ENCODE measurements at places on chromosomes 11 and 22.

DNA sequence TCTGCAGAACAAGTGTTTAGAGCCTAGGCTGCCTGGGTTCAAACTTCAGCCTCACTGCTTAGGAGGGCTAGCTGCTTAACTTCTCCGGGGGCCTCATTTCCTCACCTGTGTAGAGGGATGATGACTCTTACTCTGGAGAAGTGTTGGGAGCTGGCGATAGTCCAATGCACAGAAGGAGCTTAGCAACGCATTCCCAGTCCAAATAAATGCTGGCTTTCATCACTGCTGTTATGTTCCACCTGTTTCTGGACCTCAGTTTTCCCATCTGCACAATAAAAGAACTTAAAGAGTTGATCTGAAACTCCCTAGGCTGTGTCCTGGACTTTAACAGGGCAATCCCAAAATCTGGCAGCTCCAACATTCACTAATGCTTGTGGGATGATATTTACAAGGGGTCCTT, 337.8 kb downstream of the MIAT start:
- DNase-seq = no peak

- peak; percentile 65 for DNase-seq
These were observed 1.7 kb downstream of the ADAMTS15 start for GRCh38 chr11:130449996-130450769.

DNA sequence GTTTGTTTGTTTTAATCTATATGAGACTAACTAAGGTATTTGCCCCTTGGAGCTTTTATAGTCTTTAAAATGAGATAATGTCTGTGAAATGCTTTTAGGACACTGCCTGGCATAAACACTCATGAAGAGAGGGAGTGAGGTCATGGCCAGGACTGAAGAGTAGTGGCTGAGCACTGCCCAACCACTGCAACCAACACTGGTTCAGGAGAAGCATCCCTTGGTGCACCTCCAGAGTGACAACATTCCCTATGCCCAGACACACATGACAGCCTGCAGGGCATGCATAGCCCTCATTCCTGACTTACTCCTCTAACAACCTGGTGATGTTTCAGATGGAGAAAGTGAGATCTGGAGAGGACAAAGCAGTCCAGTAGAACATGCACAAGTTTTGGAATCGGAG, 36.1 kb downstream of the ME3 start:
- DNase-seq = no peak

DNA sequence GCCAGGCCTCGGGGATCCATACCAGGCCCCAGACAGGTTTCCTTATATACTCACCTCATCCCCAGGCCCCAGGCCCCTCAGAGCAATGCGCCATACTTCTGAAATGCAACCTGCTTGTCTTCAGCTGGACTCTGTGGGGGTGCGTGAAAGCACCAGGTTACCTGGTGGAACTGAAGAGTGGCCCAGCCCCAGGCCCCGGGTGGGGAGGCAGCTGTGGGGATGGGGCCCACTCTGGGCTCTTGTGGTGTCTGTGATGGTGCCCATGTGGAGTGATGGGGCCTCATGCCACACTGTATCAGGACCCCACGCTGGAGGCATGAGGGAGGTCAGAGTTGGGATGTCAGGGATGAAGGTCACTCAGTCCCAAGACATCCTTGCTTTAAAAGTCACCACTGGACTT, 999.0 kb downstream of the BRD1 start:
- no peak for DNase-seq

DNA sequence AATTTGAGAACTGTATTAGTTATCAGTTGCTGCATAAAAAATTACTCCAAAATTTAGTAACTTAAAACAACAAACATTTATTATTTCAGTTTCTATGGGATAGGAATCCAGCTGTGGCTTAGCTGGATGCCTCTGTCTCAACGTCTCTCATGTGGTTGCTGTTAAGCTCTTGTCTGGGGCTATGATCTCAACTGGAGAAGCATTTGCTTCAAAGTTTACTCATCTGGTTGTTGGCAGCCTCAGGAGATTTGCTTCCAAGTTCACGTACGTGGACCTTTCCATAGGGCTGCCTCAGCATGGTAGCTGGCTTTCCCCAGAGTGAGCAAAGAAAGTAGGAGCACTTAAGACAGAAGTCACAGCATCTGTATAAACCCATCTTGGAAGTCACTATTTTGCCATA, 144.9 kb upstream of the SESN3 start:
- DNase-seq = no peak

- DNase-seq = no peak
These were observed 14.5 kb upstream of the HSPA8 start for GRCh38 chr11:123076484-123076883.

DNA sequence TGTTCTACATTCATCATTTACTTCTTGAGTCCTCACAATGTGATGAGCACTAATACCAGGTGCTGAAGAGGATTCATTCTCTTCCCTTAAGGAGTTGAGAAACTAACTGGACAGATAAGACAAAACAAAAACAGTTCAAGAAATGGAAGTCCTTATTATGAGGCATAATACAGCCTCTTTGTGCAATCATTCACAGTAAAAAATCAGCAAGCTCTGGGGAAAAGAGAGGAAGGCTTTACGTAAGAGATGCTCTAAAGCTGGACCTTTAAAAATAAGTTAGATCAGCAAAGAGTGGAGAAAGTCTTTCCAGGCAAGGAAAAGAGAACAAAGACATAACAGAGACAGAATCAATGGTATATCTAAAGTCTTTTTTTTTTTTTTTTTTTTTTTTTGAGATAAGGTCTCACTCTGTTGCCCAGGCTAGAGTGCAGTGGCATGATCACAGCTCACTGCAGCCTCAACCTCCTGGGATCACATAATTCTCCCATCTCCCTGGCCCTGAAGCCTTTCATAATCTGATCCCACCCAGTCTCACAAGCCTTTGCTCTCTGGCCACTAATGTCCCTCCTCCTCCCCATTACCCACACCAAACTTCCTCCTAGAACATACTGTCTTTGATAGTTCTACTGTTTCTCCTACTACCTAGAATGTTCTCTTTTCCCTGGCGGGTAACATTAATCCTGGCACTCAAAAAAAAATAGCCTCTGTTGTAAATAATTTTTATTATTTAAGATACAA, 40.9 kb downstream of the MRTFA start:
- DNase-seq = no peak

GRCh38 chr22:45477366-45478107, 25.1 kb upstream of the FBLN1 start:
- DNase-seq = no peak

DNA sequence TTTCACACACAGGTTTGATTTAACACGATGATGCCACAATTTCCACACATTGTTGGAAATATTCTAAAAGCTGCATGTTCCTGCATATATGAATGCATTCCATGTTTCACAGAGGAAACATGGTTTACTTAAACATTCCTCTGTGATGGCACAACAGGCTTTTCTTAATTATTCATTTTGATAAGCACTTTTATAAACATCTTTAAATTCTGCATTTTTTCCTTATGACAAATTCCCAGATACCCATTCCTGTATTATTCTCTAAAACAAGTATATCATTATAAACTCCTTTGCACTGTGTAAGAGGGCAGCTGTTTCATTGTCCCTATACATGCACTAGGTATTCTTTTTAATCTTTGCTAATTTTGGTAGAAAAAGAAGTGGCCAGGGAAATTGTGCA, 532.3 kb downstream of the SOX6 start:
- DNase-seq = no peak

DNA sequence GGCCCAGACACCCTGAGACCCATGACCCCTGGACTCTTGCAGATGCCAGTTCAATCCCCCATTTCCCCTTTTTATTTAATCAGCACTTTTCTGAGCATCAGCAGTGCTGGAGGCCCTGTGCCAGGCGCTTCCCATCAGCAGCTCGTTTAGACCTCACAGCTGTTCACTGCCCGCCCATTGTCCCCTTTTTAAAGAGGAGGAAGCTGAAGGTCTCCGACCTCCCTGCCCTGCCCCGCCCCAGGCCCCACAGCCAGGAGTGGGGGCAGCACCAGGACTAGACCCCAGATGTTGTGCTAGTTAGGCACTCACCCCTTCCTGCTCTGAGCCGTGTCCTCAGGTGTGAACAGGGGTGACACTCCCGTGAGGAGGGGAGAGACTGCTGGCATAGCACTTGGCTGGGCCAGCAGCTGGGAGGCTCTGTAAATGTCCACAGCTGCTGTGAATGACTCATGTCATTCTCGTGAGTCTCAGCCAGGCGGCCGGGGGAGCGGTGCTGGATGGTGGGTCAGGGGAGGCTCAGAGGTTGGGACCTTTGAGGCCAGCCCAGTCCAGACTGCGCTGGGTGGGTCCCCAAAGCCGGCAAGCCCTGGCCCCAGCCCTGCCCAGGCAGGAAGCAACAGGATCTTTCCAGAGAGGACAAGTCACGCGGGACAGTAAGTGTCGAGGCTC, 19.9 kb downstream of the EMID1 start:
- DNase-seq = peak; percentile 32

- DNase-seq = peak; percentile 30
These were observed 19.7 kb downstream of the SART1 start for GRCh38 chr11:65981101-65981740.

Data from SK-N-SH (cell line).